ENCODE measurements at places on chromosomes 4 and X.

- DNase-seq = no peak
Observed at GRCh38 chr4:127469959-127470809, 162.6 kb upstream of the INTU start.

- DNase-seq = peak; percentile 10
Observed at GRCh38 chr4:82268050-82268825, 105.6 kb downstream of the HNRNPD start.

GRCh38 chr4:141220271-141220670 lies 424 bp upstream of the ZNF330 start:
- no peak for DNase-seq

DNA sequence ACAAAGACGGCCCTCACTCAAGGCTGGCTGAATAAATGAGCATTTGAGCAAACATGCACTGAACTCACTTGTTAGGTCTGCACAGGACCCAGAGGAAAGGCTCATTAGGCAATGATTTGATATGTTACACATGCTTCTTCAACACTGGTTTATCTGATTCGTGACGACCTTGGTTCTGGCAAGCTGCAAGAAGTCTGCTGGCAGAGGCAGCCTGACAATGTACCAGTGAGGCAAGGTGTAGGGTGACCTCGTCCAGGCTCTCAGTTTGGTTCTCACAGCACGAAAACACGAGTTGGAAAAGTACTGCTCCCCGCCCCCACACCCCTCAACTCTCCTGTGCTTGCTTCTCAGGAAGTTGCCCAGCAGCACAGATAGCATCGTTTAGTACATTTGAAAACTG lies 63.1 kb upstream of the CITED1 start:
- DNase-seq = no peak

DNA sequence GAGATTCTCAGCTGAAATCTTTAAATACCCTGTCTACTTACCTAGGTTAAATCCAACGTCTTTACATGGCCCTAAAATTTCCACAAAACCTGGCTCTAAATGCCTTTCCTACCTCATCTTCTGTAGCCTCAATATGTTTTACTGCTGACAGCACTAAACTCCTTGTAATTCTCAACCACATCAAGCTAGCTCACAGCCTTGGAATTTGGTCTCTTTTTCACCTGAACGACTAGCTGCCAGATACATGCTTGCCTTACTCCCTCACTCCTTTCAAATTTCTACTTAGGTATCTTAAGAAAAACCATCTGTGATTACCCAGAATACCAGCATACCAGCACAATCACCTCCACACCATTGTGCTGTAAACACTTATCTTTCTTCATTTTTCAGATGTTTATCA lies 635.6 kb upstream of the PCDH10 start:
- no peak for DNase-seq

DNA sequence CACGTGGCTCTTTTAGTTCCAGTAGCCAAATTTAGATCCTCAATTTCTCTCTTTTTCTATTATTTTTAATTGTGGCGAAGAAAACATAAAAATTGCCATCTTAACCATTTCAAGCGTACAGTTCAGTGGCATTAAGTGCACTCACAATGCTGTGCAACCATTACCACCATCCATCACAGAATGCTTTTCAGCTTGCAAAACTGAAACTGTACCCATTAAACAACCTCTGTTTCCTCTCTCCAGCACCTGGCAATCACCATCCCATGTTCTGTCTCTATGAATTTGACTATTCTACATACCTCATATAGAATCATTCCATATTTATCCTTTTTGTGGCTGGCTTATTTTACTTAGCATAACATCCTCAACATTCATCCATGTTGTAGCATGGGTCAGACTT lies 74.9 kb downstream of the METTL14 start:
- no peak for DNase-seq

- DNase-seq = no peak
Observed at GRCh38 chrX:29528281-29528680, 687.1 kb upstream of the MAGEB2 start.

DNA sequence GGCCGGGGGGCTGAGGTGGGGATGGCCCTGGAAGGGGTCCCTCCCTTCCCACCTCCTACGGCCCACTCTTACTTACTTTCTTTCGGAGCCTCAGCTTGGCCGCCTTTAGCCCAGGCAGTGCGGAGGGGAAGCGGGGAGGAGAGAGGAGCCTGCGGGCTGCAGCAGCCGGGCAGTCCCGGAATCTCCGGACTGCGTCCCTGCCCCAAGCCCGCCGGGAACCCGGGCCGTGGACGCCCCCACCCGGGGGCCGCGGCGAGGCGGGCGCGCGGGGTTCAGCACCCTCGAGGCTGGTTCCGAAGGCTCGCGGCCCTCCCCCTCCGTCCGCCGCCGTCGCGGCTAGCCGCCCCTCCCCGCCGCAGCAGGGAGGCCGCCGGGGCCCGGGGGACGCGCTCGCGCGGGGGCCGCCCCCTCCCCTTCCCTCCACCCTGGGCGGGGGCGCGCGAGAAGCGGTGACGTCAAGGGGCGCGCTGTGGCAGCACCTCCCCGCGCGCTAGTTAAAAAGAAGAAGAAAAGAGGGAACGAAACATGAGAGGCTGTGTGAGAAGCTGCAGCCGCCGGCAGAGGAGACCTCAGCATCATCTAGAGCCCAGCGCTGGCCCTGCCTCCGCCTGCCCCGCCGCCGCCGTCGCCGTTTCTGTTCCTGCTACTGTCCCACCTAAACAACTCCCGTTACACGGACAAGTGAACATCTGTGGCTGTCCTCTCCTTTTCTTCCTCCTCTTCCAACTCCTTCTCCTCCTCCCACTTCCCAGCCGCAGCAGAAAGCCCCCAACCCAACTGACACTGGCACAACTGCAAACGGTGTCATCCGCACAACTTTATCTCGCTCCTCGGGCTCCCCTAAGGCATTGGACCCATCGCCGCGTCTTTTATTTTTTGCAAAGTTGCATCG lies at the start of gene HHIP:
Gene HHIP, plus strand, starts transcription at position 526 of the 892 bp plus-strand sequence. CDS start 520 bp downstream, outside the sequence.
- DNase-seq = no peak

GRCh38 chr4:176333076-176333475 lies 13.3 kb downstream of the SPCS3 start:
- DNase-seq = no peak

DNA sequence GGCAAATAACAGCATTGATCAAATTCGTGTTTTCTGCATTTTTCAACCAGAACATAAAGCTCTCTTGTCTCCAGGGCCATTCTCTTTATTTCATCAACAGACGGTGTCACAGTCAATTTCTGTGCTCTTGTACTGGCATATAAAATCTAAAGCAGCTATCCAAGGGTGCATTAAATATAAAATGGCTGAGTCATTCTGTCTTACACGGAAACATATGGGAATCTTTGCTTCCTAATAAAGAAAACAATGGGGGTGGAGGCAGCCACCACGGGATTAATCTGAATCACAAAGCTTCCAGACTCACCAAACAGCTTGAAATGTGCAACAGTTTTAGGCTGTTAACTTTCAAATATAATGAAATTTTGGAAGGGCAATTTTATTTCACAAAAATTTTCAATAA lies 132.6 kb downstream of the IL15 start:
- DNase-seq = no peak

GRCh38 chr4:64781737-64782326 lies 372.6 kb upstream of the TECRL start:
- no peak for DNase-seq

DNA sequence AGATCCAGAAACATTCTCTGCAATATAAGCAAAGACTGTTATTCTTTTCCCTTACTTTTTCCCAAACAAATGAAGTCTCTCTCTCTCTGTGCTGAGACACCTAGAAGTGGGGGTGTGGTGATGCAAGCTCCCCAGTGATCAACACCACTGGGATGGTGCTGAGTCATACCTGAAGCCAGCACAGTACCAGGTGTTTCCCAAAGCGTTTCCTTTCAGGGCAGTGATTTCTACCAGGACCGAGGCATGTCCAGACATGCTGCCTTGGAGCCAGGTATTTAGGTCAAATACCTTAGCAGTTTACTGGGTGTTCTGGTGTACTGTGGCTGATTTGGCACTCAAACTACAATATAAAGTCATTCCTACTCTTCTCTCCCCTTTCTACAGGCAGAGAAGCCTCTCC lies 726.5 kb downstream of the FAM133A start:
- no peak for DNase-seq

- DNase-seq = no peak
Observed at GRCh38 chr4:143381189-143382118, 44.8 kb downstream of the GAB1 start.

DNA sequence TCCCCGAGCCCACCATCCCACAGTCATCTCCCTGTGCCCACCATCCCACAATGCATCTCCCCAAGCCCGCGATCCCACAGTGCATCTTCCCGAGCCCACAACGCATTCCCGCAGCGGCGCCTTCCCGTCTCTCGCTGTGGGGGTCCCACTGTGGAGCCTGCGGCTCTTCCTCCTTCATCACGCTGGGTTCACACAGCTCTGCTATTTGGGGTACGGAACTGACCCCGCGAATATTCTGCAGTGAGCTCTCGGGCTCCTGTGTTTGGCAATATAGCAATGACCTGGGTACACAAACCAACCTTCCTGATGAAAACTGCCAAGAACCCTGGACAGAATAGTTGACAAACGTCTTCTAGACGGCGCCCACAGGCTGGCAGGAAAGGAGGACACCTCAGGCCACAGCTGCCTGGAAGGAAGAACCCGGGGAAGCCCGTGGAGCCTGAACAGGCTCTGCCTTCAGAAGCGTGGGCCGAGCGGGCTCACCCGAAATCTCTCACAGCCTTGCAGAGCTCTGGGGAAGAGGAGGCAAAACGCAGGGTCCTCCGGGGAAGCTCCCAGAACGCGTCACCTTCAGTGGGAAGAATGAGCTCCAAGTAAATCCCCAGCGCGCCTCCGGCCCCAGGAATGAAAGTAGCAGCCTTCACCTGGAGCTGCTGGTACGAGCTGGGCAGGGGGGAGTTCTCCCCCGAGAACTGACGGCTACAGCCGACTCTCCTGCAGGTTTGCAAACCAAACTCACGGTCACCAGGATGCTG lies 22.9 kb downstream of the PPP2R3B start:
- DNase-seq = no peak

DNA sequence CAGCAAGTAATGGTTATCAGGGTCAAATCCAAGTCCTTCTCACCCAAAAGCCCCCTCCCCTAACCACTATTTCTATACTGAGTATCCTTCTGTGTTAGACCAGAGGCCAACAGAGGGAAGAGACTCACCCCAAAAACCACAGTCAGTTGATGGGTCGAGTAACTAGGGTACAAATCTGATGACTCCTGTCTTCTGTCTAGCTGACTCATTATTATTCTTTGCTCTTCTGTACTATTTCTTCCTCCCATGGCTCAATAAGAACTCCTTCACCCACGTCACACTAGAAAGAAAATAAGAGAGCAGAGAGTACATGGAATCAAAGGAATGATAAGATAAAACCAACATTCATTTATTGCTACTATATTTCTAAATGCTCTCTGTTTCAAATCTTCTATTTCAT lies 2.0 kb downstream of the RAB40A start:
- DNase-seq = no peak
